ENCODE measurements at places on chromosomes 5 and 9.
A peak's percentile ranks its signal among the peaks of the same experiment; 100 is the strongest.

- peak; percentile 37 for DNase-seq
These were observed 3.4 kb downstream of the LMNB1 start for GRCh38 chr5:126780165-126780827.

DNA sequence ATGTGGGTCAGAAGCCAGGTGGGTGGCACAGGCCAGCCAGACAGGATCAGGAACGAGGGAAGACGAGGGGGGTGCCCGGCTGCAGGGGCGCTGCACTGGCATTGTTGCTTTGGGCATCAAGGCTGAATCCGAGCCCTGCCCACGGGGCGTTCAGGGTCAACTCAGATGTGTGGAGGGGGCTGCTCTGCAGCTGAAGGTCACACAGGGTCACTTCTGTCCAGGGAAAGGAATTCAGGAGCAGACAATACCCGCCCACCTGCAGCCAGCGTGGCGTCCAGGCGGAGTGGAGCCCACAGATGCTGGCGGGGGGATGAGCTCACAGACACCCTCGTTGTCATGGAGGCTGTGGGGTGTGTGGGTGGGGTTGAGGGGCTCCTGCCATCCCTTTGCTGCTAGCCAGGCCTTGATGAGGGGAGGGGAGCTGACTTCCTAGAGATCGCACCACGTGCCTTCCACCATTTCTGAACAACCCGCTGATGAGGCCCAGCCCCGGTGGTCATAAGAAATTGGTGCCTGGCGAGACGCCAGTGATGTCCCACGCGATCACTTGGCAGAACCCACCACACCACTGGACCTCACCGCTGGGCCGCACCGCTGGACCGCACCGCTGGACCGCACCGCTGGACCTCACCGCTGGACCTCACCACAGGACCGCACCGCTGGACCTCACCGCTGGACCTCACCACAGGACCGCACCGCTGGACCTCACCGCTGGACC is 31.2 kb downstream of the MRPL36 start:
- DNase-seq = no peak

GRCh38 chr9:113690055-113690740 is 185.9 kb upstream of the ZNF618 start:
- DNase-seq = no peak

GRCh38 chr5:116563736-116564308 is 10.8 kb downstream of the SEMA6A start:
- no peak for DNase-seq

GRCh38 chr9:31740705-31741104 is 643.7 kb upstream of the ACO1 start:
- no peak for DNase-seq

GRCh38 chr5:157076558-157076957 is 17.6 kb upstream of the HAVCR1 start:
- no peak for DNase-seq

GRCh38 chr5:104541141-104541785 is 978.7 kb upstream of the NUDT12 start:
- DNase-seq = no peak

GRCh38 chr9:31542384-31543055 is 841.9 kb upstream of the ACO1 start:
- no peak for DNase-seq

DNA sequence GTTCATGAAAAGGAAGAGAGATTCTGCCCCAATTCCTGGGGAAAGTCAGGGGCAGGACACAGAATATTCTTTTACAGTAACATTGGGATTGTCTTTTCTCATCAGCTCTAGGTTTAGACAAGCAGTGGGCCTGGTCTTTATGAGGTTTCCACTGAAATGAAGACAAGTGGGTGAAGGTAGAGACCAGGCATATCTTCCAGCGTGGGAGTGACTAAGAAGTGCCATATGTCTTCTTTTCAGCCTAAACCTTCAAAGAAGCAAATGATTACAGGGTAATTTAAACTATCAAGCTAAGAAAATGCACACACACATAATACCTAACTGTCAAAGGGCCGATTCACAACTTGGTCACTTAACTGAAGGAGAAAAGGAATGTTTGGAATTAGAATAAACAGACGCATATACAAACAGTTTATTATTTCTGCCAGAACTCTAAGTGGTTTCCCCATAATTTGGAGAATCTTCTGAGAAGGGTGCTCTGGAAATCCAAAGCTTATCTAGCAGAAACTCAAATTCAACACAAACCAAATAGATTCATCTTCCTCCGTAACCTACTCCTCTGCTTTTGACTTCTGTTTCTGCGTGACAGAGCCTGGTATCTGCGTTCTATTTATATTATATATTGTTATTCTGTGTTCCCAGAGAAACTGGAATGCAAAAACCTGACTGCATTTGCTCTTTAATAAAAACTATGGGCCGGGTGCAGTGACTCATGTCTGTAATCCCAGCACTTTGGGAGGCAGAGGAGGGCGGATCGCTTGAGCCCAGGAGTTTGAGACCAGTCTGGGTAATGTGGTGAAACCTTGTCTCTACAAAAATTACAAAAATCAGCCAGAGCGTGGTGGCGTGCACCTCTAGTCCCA is 22.0 kb upstream of the TEK start:
- DNase-seq = no peak

DNA sequence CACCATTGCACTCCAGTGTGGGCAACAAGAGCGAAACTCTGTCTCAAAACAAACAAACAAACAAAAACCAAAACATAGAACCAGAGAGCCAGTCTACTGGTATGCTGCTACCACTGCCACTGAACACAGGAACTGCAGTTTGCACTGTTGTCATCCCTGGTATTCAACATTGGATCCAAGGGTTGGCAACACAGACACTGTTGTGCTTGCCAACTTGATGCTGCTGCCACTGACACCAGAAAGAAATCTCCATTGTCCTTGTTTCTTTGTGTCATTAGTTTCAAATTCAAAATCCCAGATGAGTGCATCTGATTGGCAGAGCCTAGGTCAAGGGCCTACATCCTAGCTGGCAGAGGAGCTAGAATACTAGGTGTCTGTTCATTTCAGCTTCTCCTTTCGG is 16.2 kb downstream of the HINT1 start:
- no peak for DNase-seq

GRCh38 chr9:81146241-81146640 is 543.1 kb downstream of the TLE1 start:
- no peak for DNase-seq

DNA sequence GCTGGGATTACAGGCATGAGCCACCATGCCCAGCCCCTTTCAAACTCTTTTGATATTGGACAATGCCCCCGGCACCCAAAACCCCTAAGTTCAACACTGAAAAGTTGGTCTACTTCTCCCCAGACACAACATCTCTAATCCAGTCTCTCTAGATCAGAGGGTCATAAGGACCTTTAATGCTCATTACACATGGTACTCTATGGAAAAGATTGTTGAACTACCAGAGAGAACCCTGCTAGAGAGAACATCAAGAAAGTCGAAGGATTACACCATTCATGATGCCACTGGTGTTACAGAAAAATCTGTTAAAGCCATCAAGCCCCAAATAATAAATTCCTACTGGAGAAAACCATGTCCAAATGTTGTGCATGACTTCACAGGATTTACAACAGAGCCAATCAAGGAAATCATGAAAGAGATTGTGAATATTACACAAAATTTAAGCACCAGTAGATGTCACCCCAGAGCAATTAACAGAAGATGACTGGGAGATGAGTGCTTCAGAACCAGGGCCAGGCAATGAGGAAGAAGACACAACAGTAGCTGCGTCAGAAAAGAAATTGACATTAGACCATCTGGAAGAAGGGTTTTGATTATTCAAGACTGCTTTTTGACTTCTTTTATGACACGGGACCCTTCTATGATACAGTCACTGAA is 28.3 kb upstream of the NIPAL4 start:
- DNase-seq = no peak

DNA sequence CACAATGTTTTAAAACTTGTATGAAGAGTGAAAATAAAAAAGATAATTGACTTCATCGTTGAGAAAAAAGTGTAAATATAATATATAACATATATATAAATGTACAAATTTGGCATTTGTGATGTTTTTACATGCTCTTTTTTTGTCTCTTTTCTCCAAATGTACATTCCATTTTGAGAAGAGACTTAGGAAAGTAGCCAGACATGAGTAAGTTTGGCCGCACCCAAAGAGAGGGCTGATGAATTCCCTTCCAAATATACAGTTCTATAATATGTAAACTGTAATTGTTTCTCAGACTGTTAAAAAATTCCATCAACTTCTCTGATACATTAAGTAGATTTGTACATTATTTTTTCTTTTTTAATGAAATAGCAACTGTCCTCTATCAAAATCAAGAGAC is 193.2 kb upstream of the MAP3K1 start:
- no peak for DNase-seq

DNA sequence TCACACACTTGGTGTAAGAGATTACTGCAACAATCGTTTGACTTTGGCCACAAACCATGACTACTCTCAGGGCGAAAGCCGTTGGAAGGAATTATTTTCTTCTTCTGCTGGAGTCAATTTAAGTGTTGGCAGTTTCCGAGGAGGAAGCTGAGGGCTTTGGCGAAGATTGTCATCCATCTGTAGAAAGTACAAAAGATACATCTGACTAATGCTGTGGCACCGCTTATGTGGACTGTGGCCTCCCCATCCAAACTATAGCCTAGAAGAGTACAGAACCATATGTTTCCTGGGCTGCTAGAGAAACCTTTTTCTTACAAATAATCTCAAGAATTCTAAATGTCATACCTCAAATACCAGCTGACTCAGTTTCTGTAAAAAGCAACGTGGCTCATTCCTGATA is 7.4 kb downstream of the MTX3 start:
- DNase-seq = no peak

DNA sequence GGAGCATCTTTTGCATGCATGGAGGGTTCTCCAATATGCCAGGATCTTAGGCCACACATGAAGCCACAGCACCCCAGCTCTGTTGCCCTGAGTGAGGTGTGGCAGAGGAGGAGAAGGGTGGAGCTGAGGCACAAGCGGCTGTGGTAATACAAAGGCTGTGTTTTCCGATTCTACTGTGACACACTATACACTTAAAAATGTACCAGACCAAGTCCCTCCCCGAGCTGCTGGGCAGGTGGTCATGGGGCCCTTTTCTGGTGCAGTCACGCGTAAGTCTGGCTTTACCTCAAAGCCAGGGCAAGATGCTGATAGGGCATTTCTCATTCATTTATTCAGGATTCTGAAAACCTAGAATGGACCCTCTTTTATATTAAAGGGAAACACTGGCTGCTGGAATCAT is 3.7 kb downstream of the ADGRV1 start:
- no peak for DNase-seq
